Pulmonary artery endothelial cell (primary cell): ENCODE measurements at places on chromosomes 7 and 10.

GRCh38 chr10:79025199-79025832 is 43.5 kb upstream of the ZMIZ1 start:
- DNase-seq: no peak

DNA sequence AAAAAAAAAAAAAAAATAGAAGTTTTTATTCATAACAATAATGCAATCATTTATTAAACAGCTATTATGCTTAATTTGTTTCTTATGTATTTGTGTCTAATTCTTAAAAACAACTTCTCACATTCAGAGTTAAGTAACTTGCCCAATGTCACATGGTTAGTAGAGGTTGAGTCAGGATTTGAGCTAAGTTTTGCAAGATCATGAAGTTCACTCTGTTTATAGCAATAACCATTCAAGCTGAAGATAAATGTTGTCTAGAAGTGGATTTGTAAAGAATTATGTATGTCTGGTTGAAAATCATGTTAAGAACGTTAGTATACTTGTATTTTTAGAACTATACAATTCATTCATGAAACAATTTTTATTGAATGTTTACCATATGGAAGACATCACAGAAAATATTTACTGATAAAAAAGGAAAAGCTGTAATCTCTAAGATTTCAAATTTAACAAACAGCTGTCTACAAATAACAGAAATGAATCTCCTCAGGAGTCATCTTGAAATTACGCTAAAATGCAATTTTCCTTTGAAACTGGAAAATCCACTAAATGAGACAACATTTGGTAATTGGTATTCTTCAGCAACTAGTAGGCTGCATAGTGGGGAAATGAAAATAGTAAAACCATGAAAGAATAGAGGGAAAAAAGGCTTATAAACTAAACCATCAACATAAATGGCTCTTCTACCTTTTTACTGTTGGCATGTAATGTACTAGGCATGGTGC is 70.5 kb upstream of the AHR start:
- no peak for DNase-seq

DNA sequence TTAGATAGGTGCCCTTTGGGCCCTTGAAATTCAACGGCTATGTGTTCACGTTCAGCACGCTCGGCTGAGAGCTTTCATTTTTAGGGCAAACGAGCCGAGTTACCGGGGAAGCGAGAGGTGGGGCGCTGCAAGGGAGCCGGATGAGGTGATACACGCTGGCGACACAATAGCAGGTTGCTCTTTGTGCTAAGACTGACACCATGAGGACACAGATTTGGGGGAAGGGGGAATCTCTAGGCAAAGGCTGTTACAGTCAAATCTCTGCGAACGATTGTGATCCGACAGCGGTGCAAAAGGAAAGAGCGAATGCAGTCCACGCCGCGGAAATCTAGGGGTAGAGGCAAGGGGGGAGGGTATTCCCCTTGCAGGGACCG is 667 bp downstream of the KLLN start:
- DNase-seq: no peak

GRCh38 chr10:38025283-38025682 is 14.8 kb downstream of the ZNF33A start:
- no peak for DNase-seq

- DNase-seq: no peak
Measured at GRCh38 chr7:33979300-33979806, 74.0 kb downstream of the BMPER start.

- no peak for DNase-seq
Measured at GRCh38 chr7:70416347-70416985, 715.5 kb upstream of the GALNT17 start.
